Airway epithelial cell (primary cell): ENCODE measurements at places on chromosomes 11 and 22. TPM values are rescaled to one million over a fixed set of nuclear protein-coding genes. Genes with fewer than 3 reads are reported as not detected.

Gene MLC1
- total RNA-seq, result 0.37 TPM in 1 of 2 replicates, not detected in the other

Gene PPM1F
- 25.2 and 29.3 TPM in 2 replicates for total RNA-seq

Gene SERHL2
- total RNA-seq, result 3.0 and 5.8 TPM in 2 replicates

Gene FGF19
- total RNA-seq, result not detected in 2 replicates

Gene PKNOX2
- 0.71 and 1.2 TPM in 2 replicates for total RNA-seq

Gene TMPRSS6
- total RNA-seq, result 0.07 TPM in 1 of 2 replicates, not detected in the other

Gene MS4A3
- not detected in 2 replicates for total RNA-seq

Gene RTN4R
- 7.0 and 12.4 TPM in 2 replicates for total RNA-seq

Gene BTG4
- not detected in 2 replicates for total RNA-seq
